ENCODE measurements at places on chromosomes 3 and 15. TPM values are rescaled to one million over a fixed set of nuclear protein-coding genes. Genes with fewer than 3 reads are reported as not detected.

- no peak for DNase-seq
Measured at GRCh38 chr3:106332129-106332528, 463.3 kb upstream of the CBLB start.

GRCh38 chr3:179935710-179936109, 101.0 kb downstream of the PEX5L start:
- no peak for DNase-seq

The IL16 gene
- 2.5 TPM for total RNA-seq

- DNase-seq, result no peak
Measured at GRCh38 chr3:13077431-13078162, 4.4 kb upstream of the IQSEC1 start.

- no peak for DNase-seq
Measured at GRCh38 chr3:17466028-17466427, 276.4 kb downstream of the TBC1D5 start.

DNA sequence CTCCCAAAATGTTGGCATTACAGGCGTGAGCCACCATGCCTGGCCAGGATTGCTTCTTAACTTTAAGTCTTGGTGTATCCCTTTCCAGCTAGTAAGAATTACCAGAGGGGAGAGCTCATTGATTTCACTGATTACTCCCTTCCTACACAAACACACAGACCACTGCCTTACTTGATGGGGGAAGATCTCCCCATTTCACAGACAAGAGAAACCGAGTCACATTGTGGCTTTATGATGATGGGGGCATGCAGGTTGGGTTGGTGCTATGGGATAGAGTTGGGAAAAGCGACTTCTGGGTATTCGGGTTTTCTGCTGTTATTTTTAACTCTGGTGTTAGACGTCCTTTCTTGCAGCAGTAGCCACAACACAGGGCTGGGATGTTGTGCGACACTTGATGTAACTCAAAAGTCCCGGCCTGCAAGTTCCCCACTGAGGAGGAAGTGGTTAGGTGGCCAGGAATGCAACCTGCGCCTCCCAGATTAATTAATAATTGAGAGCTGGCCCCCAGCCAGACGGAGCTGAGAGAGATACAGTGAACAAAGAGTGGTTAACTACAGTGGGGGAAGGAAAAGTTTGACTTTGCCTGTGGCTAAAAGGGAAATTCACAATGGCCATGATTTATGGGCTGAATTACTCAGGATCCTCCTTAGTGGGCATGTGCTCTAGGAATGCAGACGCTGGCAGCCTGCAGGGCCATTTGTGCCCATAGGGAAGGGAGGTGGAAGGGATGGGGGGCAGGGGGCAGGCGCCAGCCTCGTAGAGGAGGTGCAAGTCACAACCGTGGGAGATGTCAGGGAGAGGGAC, 63.6 kb downstream of the SMAD6 start:
- DNase-seq, result no peak

GRCh38 chr3:124089214-124089613, 97.3 kb upstream of the ROPN1 start:
- DNase-seq, result no peak

All from cardiac septum (tissue), 1 donor.